ENCODE measurements at places on chromosomes 6 and 20.
A peak's percentile ranks its signal among the peaks of the same experiment; 100 is the strongest.

GRCh38 chr6:33888664-33889200, 84.9 kb upstream of the MLN start:
- no peak for DNase-seq

GRCh38 chr6:147867433-147868226, 359.1 kb downstream of the SAMD5 start:
- DNase-seq, result no peak

DNA sequence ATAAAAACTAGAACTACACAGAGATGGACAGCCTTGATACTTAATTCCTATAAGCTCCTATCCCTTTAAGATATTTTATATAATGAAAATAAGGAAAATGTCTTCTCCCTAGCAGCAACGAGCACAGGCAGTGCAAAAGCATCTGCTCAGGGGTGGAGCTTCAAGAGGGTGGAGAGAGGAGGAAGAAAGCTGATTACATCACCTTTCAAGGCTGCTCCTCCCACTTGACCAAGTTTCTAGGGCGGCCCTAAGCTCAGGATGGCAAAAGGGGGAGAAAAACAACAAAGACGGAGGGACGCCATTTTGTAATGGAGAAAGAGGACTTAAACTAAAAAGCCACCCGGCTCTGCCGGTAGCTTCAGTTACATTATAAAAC, 2.2 kb downstream of the PPP1R10 start:
- DNase-seq, result peak; percentile 99

DNA sequence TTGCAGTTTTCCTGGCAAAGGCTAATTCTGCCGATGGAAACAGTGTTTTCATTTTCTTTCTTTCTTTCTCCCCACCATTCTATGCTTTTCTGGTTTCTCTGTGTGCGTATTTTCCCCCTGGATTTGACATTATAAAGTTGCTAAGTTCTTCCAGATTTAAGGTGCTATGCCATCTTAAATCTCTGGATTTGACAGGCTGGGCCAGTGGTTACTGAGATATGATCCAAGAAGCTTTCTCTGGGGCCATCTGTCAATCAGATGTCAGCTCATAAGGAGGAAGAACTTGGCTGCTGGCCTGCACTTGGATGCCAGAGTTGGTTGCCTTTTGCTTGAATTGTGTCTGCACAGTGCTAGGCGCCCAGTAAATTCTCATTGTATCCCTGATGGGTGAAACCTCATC, 39.7 kb downstream of the SLC2A10 start:
- DNase-seq, result no peak

DNA sequence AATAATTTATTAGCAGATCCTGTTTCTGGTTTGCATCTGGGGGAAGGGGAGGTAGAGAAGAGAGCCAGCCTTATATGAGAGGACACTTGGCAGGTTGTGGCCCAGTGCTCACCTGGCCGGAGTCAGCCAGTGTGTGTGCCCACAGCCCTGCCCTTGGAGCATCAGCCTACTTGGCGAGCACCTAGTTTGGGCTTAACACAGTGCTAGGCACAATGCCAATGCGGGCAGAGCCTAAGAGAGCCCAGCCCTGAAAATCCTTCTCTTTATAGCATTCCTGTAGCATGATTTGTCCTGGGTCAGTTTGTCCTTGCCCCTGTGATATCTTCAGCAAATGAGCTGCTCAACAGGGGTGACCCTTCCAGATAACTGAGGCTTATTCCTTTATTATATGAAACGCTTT, 73.0 kb downstream of the SLX4IP start:
- DNase-seq, result no peak

GRCh38 chr6:146543940-146544615, 445 bp downstream of the RAB32 start:
- peak; percentile 46 for DNase-seq

- DNase-seq, result peak; percentile 98
Observed at GRCh38 chr20:48656661-48657211, 171.1 kb downstream of the PREX1 start.

DNA sequence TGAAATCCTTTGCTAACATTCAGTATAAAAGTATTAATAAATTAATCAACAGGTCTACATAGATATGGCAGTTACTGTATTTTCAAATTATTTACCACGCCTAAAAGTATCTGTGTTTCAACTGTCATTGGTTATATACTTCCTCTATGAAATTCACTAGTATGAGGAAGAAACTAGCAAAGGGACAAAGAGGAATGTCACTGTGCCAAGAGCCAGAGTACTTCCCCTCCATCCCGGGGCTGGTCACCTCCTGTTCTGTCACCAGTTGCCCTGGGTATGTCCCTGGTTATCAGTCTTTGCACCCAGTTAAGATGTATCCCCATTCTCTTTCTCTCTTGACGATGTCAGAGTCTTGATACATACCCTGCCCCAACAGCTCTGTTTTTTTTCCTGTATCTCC, 476.8 kb upstream of the SOX4 start:
- no peak for DNase-seq

- no peak for DNase-seq
Observed at GRCh38 chr6:74734901-74735300, 471.0 kb downstream of the COL12A1 start.

GRCh38 chr6:113095841-113096240, 748.7 kb downstream of the RFPL4B start:
- DNase-seq, result no peak

DNA sequence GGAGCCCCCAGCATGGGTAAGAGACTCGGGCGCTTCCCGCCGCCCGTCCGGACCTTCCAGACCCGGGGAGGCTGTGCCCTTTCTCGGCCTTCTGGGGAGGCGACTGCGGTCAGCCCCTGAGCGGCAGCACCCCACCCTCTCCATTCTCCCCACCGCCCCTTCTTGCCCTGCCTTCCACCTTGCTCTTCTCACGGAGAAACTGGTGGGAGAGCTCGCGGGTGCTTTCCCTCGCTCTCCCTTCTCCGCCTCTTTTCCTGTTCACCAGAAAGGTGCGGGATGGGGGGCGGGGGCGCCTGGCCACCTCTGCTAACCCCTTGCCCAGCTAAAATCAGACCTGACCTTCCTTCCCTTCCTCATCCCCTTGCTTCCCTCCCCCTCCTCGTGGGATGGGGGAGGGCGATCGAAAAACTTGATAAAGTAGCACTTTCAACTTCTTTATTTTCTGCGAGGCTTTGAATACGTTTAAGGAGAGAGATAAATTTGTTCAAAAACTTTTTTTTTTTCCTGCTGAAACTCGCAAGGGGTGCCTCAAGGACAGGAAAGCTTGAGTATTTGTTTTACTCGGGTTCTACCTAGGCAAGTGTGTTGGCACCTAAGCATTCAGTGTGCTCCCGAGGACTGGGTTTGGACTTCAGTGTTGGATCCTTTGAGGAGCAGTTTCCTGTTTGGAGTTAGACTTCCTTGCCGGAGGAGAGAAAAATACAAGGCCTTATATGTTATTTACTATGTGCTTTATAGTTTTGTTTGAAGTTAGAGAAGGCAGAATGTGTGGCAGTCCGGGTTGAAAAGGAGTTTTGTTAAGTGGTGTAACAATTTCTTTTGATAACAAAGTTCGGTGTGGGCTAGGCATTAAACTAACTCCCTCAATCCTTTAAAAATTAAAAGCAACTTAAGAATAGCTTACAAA, 897 bp downstream of the CD2AP start:
- peak; percentile 16 for DNase-seq

DNA sequence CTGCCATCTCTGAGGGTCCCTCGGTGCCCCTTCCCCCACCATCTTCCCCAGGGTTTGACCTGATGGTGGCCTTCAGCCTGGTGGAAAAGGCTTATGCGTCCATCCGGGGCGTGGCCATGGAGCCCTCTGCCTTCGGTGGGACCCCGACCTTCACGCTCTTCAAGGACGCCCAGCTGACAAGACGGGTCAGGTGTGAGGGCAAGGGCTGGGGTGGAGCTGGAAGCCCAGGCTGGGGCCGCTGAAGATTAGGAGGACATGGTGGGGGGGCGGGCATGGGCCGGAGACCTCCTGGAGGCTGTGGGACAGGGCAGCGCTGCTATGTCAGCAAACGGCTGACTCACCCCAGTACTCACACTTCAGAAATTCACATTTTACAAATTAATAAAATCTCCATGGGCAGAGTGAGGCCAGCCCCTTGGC, 23.5 kb downstream of the COL20A1 start:
- no peak for DNase-seq

DNA sequence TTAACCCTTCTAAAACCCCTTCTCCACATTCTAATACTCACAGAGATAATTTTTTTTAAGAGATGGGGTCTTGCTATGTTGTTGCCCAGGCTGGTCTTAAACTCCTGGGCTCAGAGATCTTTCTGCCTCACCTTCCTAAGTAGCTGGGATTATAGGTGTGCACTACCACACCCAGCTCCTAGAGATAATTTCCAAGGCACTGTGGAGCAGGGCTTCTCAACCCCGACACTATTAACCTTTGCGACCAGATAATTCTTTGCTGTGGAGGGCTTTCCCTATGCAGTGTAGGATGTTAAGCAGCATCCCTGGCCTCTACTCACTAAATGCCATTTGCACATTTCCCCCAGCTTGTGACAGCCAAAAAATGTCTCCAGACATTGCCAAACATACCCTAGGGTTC, 8.8 kb upstream of the RREB1 start:
- DNase-seq, result no peak

GRCh38 chr6:120164531-120164930, 815.0 kb upstream of the MAN1A1 start:
- no peak for DNase-seq

DNA sequence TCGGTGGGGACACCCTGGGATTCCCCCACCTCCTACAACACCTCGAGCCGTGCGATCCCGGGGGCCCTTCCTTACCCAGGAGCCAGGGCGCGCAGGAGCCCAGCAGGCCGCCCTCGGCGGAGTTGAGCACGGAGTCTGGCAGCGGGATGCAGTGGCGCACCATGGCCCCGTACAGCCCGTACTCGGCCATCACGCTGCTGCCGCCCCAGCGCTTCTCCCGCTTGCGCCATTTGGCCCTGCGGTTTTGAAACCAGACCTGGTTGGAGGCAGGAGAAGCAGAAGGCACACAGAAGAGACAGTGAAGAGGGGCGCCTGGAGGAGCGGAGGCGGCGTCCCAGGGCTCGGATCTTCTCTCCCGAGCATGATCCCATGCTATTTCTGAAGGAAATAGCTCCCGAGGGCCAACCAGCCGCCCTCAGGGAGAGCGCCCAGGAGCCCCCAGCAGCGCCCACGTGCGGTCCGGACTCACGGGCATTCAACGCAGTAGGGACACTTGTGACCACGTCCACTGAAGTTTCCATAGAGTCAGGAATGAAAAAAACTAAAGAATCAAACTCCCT, 4.3 kb downstream of the VSX1 start:
- peak; percentile 58 for DNase-seq

- DNase-seq, result no peak
Observed at GRCh38 chr20:49894073-49894470, 21.3 kb downstream of the SPATA2 start.

GRCh38 chr20:50569864-50570836, 60.0 kb downstream of the PTPN1 start:
- DNase-seq, result no peak

DNA sequence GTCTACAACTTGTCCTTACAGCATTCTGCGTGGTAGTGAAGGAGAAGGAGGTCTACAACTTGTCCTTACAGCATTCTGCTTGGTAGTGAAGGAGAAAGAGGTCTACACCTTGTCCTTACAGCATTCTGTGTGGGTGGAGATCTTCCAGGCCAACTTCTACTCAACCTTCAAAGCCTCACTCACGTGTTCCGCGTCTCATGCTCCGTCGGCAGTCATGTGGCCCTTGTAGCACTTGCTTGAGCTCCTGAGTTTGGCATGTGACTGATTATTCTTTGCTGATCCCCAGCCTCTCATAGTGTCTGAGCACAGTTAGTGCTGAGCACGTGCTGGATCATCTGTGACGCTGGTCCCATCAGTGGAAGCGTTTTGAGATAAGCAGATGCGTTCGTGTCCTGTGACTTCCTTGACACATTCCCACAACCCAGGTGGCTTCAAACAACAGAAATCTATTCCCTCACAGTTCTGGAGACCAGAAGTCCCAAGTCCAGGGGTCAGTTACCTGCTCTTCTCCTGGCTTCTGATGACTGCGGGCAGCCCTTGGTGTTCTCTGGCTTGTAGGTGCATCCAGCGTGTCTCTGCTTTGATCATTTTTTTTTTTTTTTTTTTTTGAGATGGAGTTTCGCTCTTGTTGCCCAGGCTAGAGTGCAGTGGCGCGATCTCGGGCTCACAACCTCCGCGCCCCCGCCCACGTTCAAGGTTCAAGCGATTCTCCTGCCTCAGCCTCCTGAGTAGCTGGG, 2.6 kb downstream of the SS18L1 start:
- no peak for DNase-seq

DNA sequence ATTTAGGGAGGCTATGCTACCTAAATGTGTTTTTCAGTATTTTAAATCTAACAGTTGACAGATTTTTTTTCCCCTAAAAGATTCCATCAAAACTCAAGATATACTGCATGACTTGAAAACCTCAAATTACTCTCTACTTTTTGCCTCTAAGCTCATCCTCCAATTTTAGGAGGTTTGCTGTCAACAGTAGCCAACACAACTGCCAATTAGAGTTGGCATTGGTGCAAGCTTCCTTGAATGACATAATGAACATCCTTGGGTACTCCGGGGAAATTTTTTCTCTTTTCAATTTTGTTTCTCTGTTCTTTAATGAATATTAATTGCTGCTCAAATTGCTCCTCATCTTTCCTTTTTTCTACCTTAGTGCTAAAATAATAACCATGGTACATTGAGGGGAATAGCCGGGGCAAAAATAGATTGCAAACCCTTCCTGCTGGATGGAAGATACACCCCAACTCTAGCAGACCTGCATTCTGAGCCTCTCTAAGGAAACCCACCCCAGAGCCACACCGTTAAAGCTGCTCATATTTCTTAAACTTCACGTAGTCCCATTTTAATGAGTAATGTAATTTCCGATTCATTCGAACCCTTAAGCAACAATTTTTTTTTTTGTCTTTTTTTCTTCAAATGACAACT, 34.3 kb downstream of the SLC22A23 start:
- peak; percentile 62 for DNase-seq

DNA sequence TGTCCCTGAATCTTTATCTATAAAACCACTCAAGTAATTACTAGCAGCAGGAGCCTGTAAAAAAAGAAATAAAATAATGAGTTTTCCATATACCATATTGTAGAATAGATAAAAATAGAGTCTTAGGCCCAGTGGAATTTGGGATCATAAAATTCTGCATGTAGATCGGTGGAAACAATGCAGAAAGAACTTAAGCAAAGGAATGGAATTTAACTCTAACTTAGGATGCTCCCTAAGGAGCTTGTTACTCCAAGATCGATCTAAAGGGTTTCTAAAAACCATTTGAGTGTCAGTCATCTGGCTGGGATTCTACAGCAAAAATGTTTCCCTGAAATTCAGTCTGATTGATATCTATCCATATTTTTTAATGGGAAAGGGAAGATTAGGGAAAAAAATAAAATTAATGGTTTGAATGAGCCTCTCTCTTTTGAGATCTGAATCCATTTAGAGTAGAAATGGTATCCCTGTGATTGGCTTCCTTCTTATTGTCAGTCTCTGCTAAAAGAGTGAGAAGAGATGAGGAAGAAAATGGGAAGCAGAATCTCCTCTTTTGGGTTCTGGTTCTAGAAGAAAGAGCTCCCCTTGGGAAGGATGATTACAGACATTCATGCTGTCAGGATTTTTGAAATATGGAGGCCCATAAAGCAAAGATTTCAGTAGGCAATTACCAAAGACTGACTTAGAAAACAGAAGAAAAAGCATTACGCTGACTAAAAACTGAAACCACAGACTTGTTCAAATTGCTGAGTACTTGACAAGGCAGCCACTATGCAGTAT, 564.3 kb upstream of the MARCKS start:
- DNase-seq, result no peak

GRCh38 chr6:87702589-87702945, 534 bp upstream of the AKIRIN2 start:
- no peak for DNase-seq
